Mononuclear cell (primary cell): ENCODE measurements at places on chromosomes 12 and 14. TPM values are rescaled to one million over a fixed set of nuclear protein-coding genes. Genes with fewer than 3 reads are reported as not detected.

Gene GPRC5D
- 0.31 TPM for total RNA-seq

Gene KSR2
- 0.10 TPM for total RNA-seq

Gene TAMALIN
- 122 TPM for total RNA-seq

Gene ASIC1
- total RNA-seq, result under 0.01 TPM

Gene DLK1
- total RNA-seq, result not detected

Gene KRT6A
- total RNA-seq, result not detected

Gene MANSC4
- not detected for total RNA-seq

Gene CISTR
- total RNA-seq, result not detected

Gene FOXJ2
- 19.4 TPM for total RNA-seq

Gene ADAM20
- total RNA-seq, result 0.52 TPM

Gene GLRX5
- 14.4 TPM for total RNA-seq

Gene TSPAN8
- total RNA-seq, result not detected

Gene ASPG
- total RNA-seq, result 0.10 TPM

Gene LBHD2
- not detected for total RNA-seq

Gene ACOT6
- not detected for total RNA-seq

Gene STYK1
- total RNA-seq, result 0.10 TPM

Gene INHBC
- total RNA-seq, result 0.10 TPM

Gene B4GALNT3
- 0.10 TPM for total RNA-seq

Gene SRGAP1
- total RNA-seq, result 2.1 TPM

Gene HNF1A
- total RNA-seq, result not detected

Gene OSGEP
- total RNA-seq, result 22.4 TPM

Gene SLC17A8
- total RNA-seq, result not detected

Gene CLECL1
- 4.4 TPM for total RNA-seq

Gene CAPS2
- total RNA-seq, result 2.4 TPM

Gene RFLNA
- total RNA-seq, result 0.10 TPM

Gene RFX4
- total RNA-seq, result not detected

Gene SLC5A8
- not detected for total RNA-seq

Gene CACNA2D4
- 17.2 TPM for total RNA-seq

Gene SLCO1A2
- under 0.01 TPM for total RNA-seq
